ENCODE measurements at places on chromosomes 4 and X.
A peak's percentile ranks its signal among the peaks of the same experiment; 100 is the strongest.

DNA sequence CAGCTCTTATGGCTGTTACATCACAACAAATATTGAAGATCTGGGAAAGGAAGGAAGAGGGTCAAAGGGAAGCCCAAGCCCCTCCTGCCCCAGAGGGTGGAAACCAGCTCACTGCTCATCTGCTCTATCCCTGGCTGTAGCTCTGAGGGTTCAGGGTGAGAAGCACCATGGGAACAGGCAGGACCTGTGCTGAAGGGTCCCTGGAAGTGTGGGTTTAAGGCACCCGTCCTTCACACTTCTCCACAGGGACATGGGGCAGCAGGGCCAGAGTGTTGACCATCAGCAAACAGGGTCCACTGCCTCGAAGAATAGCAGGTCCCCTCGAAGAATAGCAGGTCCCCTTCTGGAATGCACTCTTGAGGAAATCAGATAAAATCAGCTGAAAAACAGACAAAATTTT is 4.4 kb downstream of the RTL5 start:
- DNase-seq, result no peak

GRCh38 chrX:154472685-154473632 is 6.1 kb downstream of the LAGE3 start:
- DNase-seq, result no peak

- no peak for DNase-seq
Measured at GRCh38 chr4:88969746-88970145, 87.2 kb downstream of the FAM13A start.

DNA sequence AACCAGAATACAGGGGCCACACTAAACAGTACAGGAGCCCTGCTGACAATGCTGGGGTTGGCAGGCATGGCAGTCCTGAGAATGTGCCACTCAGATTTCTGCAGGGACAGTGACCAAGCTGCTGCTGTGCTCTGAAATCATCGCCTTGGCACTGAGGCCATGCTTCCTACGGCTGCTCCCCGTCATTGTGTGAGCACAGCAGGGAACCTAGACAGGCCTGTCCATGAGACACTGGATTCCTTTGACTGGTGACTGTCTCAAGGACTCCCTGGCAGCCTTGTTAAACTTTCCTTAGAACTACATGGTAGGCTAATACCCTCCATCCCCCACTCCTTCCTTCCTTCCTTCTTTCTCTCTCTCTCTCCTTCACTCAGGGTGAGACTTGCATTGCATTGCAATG is 111.4 kb downstream of the LUZP4 start:
- no peak for DNase-seq

GRCh38 chrX:89034679-89035078 is 287.7 kb downstream of the CPXCR1 start:
- DNase-seq, result no peak

- DNase-seq, result no peak
Measured at GRCh38 chr4:98631506-98631905, 26.9 kb downstream of the TSPAN5 start.

DNA sequence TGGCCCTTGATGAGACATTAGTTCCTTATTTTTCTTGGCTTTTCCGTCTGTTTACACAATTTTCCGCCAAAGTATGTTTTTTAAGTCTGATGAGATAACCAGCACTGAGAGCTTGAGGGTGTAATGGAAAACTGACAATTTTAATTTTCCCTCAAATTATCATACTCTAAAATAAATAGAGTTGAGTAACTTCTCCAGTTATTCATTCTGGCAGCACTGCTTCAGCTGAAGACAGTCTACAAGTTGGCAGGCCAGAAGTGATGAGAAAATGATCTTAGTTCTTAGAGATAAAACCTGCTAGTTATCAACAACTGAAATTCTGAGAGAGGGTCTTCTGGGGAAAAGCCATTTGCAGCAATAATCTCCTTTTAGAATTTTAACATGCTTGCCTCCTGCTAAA is 241.6 kb upstream of the TET2 start:
- DNase-seq, result no peak

DNA sequence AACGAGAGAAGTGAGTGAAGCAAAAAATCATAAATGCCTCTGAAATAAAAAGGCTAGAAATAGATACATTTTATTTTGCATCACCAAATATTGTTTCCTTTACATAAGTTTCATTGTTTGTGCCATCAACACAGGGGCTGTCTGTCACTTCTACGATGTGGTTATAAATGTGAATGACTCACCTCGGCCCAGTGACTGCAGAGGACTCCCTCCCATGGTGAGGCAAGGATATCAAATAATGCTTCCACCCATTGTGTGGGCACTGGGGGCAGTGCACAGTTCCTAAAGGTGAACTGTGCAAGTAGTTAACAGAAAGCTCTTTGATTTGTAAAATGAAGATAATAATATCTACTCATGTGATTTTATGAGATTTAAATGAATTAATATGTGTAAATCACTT is 230.3 kb upstream of the NEIL3 start:
- no peak for DNase-seq

- DNase-seq, result peak; percentile 32
Measured at GRCh38 chr4:168908851-168909273, 101.2 kb downstream of the CBR4 start.

GRCh38 chr4:52606726-52607125 is 52.4 kb downstream of the USP46 start:
- no peak for DNase-seq

- DNase-seq, result no peak
Measured at GRCh38 chrX:150152546-150152945, 210.6 kb upstream of the MAMLD1 start.

- DNase-seq, result no peak
Measured at GRCh38 chrX:147570483-147570882, 341.2 kb upstream of the FMR1 start.

DNA sequence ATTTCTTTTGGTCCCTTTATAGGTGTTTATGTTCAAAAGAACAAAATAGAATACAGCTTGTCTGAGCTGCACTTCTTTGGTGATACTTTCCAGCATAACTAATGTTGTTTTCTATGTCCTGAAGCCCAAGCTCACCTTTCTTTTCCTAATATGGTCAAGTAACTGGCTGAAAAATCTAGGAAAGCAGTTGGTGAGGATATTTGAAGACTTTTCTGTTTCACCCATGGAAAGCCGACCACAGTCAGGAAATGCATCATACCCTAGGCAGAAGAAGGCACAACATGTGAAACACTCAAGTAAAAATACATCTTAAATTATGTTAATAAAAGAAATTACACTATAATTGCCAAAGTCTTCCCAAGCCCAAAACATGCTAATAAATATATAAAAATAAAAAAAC is 337.0 kb downstream of the PDGFC start:
- DNase-seq, result peak; percentile 54

- peak; percentile 11 for DNase-seq
Measured at GRCh38 chrX:94831364-94831763, 1157.4 kb downstream of the FAM133A start.

DNA sequence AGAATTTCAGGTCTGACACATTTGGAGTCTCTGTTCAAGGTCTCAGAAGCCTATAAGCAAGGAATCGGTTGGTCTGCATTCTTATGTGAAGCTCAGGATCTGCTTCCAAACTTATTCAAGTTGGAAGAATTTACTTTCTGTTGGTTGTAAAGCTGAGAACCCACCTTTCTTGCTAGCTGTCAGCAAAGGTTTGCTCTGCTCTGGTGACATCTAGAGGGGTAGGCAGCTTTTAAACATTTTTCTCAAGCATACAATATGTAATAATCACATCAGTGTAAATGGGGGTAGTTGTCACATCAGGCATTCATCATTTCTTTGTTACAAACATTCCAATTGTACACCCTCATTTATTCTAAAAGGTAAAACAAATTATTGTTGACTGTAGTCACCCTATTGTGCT is 935.2 kb downstream of the TRAM1L1 start:
- no peak for DNase-seq

DNA sequence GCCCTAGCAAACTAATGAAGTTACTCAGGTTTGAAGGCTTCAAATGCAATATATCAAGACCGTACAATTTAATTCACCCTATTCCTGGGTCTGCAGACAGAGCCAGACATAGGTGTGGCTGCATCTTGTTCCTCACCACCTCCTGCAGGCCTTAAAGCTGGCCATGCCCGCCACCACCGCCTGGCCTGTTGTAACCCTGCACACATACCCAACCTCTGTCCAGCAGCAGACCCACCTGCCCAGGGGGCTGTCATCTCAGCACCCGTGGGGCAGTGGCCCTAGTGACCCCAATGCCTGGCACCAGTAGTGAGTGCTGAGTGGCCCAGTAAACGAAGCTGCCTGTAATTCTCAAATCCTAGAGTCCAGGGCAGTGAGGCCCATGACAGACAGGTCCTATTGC is 40.7 kb downstream of the ZBTB49 start:
- no peak for DNase-seq

GRCh38 chrX:149003863-149004660 is 501.0 kb downstream of the IDS start:
- DNase-seq, result peak; percentile 13

DNA sequence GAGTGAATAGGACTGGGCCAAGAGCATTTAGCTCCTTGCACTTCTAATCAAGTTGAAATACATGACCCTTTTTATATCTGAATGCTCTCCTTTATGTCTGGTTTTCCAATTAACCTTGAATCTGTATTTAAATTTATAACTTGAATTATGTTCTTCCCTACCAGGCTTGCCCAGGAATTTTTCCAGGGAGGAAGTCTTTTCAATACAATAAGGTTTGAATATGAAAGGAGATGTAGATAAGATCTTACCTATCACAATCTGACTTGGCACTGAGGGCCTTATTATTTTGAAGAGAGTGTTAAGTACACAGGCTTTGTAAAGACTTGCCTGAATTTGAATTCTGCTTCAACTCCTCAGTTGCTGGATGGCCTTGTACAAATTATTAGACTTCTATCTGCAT is 555.7 kb downstream of the PCDH7 start:
- no peak for DNase-seq

- DNase-seq, result peak; percentile 90
Measured at GRCh38 chrX:9562851-9563250, 98.0 kb downstream of the TBL1X start.

GRCh38 chr4:37225778-37226177 is 18.8 kb upstream of the NWD2 start:
- no peak for DNase-seq

- DNase-seq, result no peak
Measured at GRCh38 chrX:16060252-16060651, 63.1 kb upstream of the GRPR start.

DNA sequence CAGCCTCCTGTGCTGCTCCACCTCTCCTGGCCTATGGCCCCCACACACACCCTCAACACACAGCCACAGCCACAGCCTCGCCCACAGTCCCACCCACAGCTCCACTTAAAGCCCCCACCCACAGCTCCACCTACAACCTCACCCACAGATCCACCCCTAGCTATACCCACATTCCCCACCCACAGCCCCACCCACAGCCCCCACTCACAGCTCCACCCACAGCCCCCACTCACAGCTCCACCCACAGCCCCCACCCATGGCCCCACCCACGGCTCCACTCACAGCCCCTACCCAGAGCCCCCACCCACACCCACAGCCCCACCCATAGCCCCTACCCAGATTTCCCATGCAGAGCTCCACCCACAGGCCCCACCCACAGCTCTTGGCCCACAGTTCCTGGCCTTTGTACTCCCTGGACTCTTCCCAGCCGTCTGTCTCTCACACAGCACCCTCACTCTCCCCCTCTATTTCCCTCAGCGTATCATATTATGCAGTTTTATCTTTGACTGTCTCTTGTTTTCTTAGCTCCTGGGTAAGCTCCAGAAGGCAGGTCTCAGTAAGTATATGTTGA is 322.5 kb downstream of the EVC2 start:
- DNase-seq, result no peak

DNA sequence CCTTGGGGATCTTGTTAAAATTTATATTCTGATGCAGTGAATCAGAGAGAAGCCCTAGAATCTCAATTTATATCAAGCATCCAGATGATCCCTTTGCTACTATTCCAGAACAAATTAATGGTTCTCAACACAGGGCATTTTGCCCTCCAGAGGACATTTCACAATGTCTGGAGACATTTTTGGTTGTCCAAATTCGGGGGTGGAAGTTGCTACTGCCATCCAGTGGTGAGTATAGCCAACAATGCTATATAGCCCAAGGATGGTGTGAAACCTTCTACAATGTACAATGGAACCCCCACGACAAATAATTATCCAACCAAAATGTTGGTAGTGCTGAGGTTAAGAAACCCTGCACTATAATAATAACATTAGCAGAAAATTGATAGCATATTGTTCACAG is 2440.0 kb downstream of the PCDH7 start:
- peak; percentile 47 for DNase-seq

DNA sequence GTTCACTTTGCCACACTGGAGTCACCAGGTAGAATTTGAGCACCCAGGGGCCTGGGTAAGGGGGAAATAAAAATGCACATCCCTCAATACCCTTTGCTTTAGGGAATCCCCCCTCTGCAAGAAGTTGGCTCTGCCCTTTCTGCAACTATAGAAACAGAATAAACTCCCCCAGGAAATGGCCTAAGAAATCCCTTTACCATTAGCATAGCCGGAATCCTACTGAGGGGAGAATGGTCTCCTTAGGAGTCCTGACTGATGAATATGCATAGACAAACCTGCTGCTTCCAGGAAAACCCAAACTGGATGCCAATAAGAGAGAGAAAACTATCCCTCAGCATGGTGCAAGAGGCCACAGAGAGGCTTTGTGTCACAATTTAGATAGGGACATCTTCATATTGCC is 11.0 kb downstream of the EFHC2 start:
- no peak for DNase-seq

- no peak for DNase-seq
Measured at GRCh38 chr4:110636680-110637407, 14.0 kb upstream of the PITX2 start.

GRCh38 chr4:56764775-56765174 is 56.7 kb downstream of the SPINK2 start:
- no peak for DNase-seq

DNA sequence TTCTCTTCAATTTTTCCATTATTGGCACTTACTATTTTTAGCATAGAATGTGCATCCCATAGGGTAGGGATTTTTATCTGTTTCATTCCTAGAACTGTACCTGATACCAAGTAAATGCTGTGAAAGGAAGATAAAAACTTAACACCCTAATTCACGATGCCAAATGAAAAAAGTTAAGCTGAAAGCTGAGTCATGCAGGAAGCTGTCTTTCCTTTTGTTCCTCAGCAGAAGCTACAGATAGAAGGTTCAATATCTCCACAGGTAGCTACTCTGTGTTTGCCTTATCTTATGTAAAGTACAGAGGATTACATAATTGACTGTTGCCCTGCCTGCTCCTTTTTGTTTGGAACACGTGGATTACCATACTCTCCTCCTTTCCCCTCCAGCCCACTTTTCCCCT is 77.0 kb downstream of the LRP2BP start:
- DNase-seq, result peak; percentile 55

DNA sequence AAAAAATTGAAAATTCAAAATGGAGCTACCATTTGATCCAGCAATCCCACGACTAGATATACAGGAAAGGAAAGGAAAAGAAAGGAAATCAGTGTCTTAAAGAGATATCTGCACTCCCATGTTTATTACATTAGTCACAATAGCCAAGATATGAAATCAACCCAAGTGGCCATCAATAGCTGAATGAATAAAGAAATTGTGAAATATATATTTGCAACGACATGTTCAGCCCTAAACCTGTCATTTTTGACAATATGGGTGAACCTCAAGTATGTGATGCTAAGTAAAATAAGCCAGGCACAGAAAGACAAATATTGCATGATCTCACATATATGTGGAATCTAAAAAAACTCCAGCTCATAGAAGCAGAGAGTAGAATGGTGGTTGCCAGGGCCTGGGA is 155.1 kb downstream of the ANXA5 start:
- DNase-seq, result no peak
